ENCODE measurements at places on chromosomes 4 and X.

GRCh38 chr4:65665771-65666523, 4.3 kb downstream of the EPHA5 start:
- no peak for DNase-seq

GRCh38 chrX:10571260-10571659, 49.1 kb downstream of the MID1 start:
- no peak for DNase-seq

GRCh38 chrX:17735406-17735805, 1.9 kb upstream of the SCML1 start:
- no peak for DNase-seq

- DNase-seq, result no peak
Observed at GRCh38 chr4:24533364-24533763, 51.0 kb downstream of the DHX15 start.

DNA sequence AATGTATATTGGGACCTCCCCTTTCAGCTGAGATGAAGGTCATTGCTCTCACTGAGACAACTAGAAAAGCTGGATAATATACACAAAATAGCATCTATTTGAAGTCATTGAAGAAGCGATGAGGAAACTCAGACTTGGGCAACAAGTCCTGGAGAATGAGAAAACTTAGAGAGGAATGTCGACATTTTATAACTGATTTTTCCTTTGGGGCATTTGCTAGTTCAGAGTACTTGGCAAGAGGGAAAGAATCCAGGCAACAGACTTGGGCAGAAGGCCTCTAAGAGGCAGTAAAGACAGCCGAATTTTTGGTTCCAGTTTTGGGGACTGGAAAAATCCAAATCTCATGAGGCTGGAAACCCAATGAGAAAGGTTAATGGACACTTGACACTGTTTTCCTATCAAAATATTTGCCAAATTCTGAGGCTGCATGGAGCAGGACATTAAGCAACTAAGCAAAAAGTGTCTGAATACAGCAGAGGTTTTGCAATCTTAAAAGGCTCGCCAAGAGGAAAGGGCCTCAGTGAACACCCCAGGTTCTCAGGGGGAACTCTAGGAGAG, 21.0 kb upstream of the ANXA5 start:
- no peak for DNase-seq

- no peak for DNase-seq
Observed at GRCh38 chr4:81912376-81913030, 440.8 kb upstream of the RASGEF1B start.

- DNase-seq, result no peak
Observed at GRCh38 chr4:150518559-150518958, 63.4 kb upstream of the MAB21L2 start.

DNA sequence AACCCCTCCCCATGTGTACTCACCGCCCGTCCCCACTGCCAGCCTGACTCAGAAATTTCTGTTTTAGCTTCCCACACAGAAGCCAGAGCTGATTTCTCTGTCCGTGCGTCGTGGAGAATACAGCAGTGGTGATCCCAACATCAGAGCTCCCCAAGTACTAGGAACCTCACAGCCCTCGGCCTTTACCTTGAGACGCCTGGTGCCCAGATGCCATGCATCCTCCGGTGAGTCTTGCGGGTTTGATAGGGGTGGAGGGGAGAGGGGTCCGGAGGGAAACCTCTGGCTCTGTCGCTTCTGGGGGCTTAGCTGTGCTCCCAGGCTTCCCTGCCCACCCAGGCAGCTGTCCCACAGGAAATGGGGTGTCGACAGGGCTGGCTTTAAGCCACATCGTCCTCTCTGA, 2.1 kb downstream of the LOC101059915 start:
- no peak for DNase-seq

GRCh38 chrX:97070346-97070745, 186.6 kb downstream of the RPA4 start:
- DNase-seq, result no peak

- no peak for DNase-seq
Observed at GRCh38 chr4:96713271-96713850, 873.5 kb downstream of the PDHA2 start.

DNA sequence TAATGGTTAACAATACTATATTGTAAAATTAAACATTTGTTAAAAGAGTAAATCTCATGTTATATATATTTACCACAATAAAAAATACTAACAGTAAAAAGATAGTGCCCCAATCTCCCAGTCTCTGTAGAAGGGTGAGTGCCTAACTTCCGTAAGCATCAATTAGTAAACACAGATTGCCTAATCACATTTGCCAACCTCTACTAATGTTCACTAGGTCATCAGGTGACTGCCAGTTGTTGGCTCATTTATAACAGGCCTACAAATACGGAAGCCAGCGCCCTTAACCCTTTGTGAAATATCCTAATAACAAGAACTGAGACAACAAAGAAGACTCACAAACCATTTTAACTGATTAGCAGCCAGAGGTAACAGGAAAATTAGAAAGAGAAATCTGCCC, 345.1 kb downstream of the INPP4B start:
- DNase-seq, result no peak

DNA sequence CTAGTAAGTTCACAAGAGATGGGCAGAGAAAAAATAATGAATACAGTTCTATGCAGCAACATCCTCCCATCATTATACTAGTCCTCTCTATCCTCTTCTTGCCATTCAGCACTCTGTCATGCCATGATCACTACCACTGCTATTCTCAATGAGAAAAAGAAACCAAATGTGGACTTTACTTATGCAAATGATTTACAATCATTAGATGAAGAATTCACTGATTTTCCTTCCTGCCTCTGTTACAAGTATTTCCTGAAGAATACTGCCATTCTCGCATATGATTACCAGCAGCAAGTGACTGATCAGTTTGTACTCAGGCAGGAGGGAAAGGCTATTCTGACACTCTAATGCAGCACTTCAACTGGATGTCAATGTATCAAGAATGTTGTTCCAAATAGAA, 50.3 kb downstream of the WDFY3 start:
- DNase-seq, result no peak

DNA sequence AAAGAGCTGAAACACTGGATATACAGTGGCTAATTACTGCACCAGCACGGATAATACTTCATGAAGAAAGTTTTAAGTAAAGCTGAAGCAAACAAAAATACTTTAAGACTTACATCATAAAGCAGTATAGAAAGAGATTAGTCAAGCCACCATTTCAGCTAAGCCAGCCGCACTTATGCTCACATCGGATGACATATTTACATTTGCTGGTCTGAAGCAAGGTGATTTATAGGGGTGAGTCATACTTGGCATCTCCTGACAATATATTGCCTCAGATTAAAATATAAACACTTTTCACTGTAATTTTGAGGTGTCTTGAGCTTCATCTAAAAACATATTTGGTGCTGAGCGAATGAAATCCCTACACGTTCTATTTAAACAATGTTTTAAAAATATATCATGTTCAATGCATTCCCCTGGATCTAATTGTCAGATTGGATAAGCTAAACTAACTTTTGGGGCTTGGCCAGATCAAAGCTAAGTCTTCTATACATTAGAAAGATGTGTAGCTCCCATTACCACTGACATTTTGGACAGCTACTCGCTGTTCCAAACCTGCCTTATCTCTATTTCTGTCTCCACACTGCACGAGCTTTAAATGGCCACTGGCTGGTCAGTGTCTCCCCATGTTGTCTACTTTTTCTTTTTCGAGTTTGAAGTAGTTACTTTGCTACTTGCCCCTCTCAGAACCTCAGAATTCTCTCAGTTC, 103.2 kb downstream of the VCX2 start:
- no peak for DNase-seq

- DNase-seq, result no peak
Observed at GRCh38 chr4:79078339-79078738, 139.1 kb upstream of the PAQR3 start.

DNA sequence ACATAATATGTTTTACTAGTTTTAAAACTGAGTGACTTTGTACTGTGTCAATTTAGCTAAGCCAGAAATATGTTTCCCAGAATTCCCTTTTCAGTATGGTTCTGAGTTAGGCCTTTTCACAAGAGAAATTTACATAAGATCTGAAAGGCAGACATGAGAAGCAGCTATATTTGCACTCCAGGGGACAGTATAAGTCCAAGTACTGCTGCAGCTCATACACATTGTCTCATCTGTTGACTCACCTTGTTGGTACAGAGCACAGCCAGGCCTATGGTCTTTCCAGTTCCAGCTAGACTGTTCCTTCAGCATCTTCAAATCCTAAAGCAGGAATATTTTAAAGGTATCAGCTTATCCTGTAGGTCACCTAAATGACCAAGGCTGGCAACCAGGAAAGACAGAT, 53.5 kb downstream of the BMP3 start:
- no peak for DNase-seq

- DNase-seq, result peak; percentile 43
Observed at GRCh38 chr4:27084685-27085361, 224.2 kb downstream of the STIM2 start.

DNA sequence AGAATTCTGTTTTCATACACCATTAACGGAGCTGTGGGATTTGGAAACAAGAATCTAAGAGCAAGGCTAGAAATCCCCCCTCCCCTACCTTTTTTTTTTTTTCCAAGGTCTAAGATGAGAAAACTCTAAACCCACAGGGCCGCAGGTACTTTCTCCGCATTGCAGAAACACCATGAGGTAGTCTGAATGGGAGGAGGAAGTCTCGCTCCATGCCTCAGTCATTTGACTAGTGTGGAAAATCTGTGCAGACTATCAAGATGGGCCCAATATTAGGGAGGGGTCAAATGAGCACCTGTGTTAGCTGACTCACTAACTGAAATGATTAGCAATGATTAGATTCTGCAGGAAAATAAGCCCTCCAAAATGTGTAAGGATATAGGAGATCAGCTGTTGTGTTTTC, 40.9 kb upstream of the MAP3K15 start:
- no peak for DNase-seq
